ENCODE measurements at places on chromosomes 1 and 21.
A peak's percentile ranks its signal among the peaks of the same experiment; 100 is the strongest.

DNA sequence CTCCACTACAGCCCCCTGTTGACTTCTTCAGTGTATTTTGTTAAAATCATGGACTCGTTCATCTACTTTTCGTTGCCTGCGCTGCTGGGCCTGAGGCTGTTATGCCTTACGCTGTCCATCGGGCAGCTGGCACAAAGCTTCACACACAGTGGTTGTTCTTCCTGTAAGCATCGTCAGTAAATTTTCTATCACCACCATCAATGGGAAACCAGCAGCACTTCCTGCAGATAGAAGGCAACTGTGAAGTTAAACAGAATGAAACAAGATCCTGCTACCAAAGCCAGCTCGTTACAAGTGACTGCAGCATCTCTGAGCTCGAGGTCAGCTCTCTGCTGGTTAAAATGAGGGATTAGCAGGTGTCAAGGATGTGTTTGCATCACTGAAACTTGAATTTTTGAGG, 21.9 kb upstream of the PADI6 start:
- no peak for DNase-seq

DNA sequence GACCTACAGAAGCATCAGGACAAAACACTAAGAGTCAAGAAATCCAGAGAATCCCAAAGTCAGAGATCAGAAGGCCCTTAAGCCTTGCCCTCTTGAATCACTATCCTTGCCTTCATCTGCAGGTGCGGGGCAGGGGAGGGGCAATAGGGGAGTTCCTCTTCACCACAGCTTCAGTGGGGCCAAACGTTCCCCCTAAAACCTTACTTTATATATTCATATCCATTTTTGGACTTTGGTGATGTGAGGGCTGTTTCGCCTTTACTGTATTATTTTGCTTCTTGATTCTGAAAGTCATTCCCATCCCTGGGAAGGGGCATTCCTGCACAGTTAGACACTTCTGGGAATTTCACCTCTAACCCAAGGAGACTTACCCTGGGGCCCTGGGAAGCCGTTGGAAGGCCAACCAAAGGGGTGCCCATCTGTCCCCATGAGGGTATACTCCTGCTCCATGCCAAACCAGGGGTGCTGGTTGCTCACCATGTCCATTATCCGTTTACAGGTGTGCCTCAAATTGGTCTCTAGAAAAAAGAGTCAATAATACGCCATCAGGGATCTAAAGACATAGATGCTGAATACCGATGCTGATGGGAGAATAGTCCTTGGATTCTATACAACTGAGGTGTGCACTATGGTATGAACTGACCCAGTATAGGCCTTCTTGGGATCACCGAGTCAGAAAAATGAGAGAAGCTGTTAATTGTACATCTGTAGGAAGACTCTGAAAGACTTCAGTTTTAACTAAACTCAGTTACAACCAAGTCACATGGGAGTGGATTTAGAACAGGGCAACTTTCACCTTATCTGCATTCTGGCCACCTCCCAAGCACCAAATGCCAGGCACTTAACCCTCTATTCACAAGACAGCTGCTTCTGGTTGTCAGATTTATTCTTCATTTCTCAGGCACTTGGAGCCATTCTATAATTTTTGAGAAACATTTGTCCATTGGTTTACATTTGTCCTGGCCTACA, 5.4 kb downstream of the GLUL start:
- DNase-seq, result no peak

- peak; percentile 90 for DNase-seq
Measured at GRCh38 chr1:154943649-154944400, 7.3 kb upstream of the PMVK start.

DNA sequence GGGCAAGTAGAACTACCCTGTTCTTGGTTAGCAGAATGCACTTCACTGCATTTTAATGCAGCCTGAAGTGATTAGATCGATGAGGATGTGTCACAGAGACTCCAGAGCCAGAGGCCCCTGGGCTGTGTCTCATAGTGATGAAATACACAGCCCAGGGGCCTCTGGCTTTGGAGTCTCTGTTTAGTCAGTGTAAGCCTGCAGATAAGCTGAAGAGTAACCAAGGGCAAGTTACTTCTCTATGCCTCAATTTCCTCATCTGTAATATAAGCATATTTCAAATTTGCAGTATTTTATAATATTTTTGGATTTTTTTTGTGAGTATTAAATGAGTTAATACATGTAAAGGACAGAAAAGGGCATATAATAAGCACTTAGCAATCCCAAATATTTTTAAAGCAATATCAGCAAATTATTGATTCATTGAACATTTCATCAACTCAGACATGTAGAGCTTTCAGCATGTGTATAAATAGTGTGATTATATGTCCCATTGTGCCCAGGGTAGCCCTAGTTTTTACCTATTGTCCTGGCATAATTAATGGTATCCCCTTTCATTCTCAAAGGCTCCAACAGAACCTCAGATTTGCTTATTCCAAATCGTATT, 23.6 kb upstream of the APOBEC4 start:
- no peak for DNase-seq

DNA sequence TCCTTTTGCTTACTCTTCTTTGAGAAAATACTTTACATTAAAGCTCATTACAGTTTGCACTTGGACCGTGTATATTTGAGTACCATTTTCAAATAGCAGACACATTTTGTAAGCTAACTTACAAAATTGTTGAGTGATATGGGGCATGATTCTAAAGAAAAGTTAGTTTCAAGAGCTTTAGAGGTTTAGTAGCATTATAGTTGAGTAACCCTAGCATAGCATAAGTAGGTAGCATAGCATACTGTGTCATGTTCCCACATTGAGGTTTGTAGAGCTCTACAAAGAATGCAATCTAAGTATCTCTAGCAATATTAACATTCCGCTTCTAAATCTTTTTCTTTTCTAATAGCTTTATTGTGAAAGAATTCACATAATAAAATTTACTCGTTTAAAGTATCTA, 92.0 kb downstream of the ITSN1 start:
- DNase-seq, result no peak

DNA sequence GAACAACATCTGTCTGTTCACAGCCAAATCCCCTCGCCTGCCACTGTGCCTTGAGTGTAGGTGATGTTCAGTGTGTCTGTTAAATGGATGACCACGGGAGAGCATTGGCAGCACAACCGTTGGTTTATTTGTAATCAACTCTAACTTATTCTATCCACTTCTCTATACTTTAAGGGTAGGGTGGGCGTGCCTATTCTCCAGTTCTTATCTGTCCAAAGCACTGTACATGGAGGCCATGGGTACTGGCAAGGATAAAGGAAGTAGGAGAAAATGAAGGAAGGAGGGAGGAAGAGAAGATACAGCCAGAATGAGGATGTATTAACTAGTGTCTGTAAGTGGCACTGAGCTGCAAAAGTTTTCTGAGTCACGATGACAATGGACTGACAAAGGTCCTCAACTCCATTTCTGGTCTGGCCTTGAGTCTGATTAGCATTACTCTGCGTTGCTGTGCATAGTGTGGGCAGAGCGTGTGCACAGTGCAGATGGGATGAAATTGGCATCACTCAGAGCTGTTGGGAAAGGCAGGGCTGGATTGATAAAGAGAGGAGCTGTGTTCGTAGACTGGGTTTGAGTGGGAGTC, 7.1 kb downstream of the RHOU start:
- DNase-seq, result no peak

- DNase-seq, result no peak
Measured at GRCh38 chr1:17795836-17796645, 40.9 kb downstream of the ACTL8 start.

GRCh38 chr1:209883341-209883971, 54.6 kb upstream of the SYT14 start:
- no peak for DNase-seq

DNA sequence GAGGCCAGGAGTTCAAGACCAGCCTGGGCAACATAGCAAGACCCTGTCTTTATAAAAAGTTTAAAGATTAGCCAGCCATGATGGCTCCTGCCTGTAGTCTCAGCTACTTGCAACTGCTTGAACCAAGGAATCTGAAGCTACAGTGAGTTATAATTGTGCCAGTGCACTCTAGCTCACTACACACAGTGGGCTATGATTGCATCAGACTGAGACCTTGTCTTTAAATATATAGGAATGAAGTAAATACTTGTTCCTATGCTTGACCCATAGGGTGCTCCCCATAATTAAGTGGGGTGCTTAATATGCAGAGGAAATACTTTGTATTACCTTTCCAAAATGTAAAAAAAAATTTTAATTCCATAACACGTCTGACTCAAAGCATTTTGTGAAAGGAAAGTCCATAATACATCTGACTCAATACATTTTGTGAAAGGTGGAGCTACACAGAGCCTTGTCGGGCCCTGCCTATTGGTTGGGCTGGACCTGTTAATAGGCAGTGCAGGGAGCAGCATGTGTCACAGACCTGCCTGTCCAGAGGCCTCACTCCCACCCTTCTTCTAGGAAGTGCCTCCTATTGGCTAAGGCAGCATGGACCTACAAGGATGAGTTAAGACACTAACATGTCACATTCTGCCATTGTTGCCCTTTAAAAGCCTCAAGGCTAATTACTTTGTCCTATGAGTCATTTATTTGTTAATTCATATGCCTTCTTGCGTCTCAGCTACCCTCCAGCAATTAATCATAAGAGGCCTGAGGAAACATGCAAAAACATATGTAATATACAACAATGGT, 33.6 kb downstream of the CD58 start:
- no peak for DNase-seq

- no peak for DNase-seq
Measured at GRCh38 chr1:74596717-74597116, 76.9 kb downstream of the ERICH3 start.

- DNase-seq, result peak; percentile 21
Measured at GRCh38 chr1:3651930-3652547, at the start of gene TP73. TP73 (plus strand) TSS chr1:3652516; CDS start chr1:3682366, 29,850 bp downstream.

DNA sequence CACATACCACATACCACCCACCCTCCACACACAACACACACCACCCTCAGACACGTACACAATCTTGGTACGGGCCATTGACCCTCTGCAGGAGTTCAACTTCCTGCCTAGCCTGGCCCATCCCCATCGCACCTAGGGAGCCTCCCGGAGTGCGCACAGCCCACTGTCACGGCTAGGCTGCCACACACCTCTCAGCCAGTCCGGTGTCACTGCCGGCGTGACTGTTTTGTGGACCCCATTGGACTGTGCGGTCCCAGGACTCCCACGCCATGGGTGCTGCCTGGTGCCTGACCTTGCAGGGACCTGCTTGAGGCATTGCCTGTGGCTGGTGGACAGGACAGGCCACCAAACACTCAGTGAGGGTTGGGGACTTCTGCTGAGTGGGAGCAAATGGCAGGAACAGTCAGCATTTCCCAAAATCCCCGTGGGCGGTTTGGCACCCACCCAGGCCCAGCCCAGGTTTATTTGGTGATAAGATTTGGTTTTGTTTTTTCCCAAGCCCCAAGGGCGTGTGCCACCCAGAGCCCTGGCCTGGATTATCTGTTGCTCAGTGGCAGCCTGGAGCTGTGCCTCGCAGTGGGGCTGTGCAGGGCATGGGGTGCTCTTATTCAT, 27.7 kb downstream of the RAB7B start:
- no peak for DNase-seq

GRCh38 chr1:109669246-109669948, 1.5 kb downstream of the GSTM2 start:
- DNase-seq, result no peak

DNA sequence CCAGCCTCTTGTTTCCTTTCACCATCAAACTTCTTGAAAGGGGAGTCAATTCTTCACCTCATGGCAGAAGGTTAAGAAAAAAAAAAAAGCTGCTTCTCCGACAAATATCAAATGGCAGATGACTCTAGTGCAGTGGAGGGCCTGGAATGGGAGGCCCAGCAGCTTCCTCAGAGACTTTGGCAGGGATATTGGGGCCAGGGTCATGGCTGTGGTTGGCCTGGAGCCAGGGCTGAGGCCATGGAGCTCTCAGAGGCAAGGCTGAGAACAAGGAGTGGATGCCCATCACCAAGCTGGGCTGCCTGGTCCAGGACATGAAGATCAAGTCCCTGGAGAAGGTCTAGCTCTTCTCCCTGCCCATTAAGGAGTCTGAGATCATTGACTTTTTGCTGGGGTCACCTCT, 18.7 kb downstream of the MTF1 start:
- no peak for DNase-seq

GRCh38 chr1:27135541-27136235, 19.2 kb downstream of the SLC9A1 start:
- DNase-seq, result no peak

DNA sequence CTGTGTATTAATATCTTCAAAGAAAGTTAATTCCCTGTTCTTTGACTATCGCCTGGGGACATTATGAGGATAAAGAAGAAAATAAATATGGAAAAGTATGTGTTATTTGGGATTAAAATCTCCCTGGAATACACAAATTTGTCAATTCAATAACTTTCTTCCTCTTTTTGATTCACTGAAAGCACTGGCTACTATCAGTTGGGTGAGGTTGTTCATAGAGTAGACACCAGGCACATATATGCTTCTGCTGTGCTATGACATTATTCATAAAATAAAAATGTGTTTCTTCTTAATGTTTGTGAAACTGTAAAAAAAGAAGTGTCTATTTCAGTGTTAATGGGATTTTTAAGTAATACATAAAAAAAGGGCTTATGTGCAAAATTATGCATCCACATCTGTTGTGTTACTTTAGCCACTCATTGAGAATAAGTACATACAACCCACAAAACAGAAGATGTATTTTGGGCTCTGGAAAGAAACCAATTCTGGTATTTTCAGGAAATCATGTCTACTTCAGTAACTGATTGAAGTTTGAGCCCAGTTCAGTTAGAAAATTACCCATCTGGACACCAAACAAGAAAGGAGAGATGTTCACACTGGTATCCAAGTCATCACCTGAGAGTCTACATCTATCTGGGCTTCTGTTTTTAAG, 169.4 kb downstream of the GABPA start:
- no peak for DNase-seq

- no peak for DNase-seq
Measured at GRCh38 chr1:2188336-2188735, 6.2 kb downstream of the FAAP20 start.

- DNase-seq, result no peak
Measured at GRCh38 chr1:42734201-42735035, 5.6 kb downstream of the CLDN19 start.

- no peak for DNase-seq
Measured at GRCh38 chr1:27009601-27010197, 3.0 kb downstream of the TENT5B start.

DNA sequence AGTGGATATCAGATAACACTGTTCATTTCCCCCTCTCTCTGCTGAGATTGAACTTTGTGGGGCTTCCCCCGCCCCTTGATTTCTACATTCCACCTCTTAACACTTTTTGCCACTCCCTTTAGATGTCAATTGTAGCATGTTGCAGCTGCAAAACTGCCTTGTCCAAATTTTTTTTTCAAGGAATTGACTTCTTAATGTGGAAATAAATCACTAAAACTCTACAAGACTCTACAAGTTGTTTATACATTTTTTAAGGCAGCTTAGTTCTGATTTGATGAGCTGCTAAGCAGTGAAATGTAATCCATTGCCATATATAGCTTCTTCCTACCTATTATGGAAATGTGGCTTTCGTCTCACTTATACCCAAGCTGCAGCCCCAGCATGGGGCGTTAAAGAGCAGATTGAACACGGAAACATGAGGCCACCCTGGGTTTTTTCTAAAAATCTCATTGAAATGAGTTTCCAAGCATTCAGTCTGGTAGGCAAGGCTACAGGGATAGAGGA, 132.2 kb downstream of the SYT2 start:
- DNase-seq, result no peak

GRCh38 chr1:33997127-33998036, 133.5 kb downstream of the HMGB4 start:
- no peak for DNase-seq

All from D721Med (cell line).